ENCODE measurements at places on chromosomes 4 and X.

GRCh38 chr4:48259748-48260147, 9.9 kb downstream of the TEC start:
- DNase-seq = no peak

DNA sequence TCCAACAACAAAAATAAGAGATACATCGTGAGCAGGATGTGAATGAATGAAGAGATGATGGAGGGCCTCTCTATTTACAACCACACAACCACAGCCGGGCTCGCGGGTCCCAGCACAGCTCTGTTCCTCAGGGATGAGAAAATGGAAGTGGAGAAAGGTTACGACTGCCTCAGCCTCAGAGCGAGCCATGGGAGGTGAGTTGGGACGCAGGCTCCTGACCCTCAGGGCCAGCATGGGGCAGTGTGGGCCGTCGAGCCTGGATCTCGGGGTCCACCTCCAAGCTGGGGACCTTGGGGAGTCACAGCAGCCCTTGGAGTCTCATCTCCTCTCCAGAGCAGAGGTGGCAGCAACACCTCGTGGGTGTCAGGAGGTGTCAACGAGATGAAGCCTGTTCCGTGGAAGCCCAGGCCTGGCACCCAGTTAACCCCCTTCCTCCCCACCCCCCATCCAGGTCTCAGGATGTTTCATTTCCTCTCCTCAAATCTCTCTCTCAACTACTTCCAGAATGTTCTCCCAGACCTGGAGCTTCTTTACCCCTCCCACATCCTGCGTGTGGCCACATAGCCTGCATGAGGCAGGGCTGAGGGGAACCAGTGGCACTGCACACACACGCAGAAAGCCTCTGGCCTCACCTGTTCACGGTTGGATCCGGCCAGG, 25.9 kb downstream of the C4orf50 start:
- DNase-seq = no peak

DNA sequence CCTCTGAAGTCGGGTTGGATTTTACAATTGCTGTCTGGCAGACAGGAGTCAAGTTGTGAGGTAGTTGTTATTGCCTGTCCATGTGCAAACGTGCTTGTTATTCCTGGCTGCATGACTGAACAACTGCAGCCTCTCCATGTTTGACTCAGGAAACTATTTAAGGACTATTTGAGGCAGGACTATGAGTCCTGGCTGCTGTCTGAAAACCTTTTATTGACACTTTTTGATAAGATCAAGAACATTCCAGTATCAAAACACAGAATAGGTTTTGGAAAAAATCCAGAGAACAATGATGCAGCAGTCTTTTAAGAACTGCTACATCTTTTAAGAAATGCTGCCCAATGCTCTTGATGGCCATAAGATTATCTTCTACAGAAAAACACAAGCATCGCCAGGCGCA, 10.0 kb upstream of the SPRY1 start:
- DNase-seq = no peak

- no peak for DNase-seq
These were observed 14.1 kb upstream of the SCRG1 start for GRCh38 chr4:173413036-173413435.

GRCh38 chr4:14646831-14647230, 355.4 kb upstream of the CPEB2 start:
- no peak for DNase-seq

- no peak for DNase-seq
These were observed 70.6 kb downstream of the RNF150 start for GRCh38 chr4:141062651-141063050.

GRCh38 chr4:54449999-54450398, 207.8 kb upstream of the KIT start:
- DNase-seq = no peak

DNA sequence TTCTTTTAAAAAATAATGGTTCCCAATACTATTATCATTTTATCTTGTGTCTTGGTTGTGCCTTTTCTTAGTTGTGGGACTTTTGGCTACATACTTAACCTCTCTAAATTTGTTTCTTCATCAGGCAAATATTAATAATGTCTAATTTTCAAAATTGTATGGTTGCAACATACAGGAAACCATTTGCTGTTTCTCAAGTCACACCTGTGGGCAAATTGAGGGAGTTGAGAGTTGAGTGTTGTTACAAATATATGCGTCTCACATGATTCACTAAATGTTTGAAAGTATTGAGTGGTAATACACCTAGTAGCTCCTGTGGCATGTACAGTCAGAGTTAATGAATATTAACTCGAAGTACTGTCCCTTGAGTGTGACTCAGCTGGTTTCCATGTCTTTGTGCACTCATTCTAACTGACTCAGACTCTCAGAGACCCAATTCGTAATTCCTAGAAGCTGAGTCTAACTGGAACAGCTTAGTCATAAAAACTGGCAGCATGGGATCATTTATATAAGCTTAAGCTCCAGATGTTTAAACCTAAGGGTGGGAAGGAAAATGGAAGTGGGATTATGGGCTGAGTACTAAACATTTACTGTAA, 802.4 kb downstream of the TRIML1 start:
- no peak for DNase-seq

GRCh38 chr4:22496165-22496813, 19.6 kb downstream of the ADGRA3 start:
- no peak for DNase-seq

DNA sequence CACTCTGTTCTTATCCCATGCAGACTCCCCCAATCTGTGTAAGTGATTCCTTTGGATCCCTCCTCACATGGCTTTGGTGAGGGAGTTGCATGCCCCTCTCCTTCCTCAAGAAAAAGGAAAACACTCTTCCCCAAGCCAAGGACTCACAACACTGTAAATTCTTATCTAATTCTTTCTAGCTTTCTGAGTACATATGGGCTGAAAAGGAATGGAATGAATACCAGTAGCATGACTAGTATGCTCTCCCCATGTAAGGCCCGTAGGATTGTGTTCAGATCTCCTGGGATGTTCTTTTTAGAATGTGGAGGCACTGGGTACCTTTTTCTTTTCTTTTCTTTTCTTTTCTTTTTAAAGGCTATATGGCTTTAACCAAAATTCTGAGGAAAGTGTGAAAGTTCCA, 17.0 kb upstream of the MAGED1 start:
- no peak for DNase-seq
